ENCODE measurements at places on chromosomes 5 and 9.

DNA sequence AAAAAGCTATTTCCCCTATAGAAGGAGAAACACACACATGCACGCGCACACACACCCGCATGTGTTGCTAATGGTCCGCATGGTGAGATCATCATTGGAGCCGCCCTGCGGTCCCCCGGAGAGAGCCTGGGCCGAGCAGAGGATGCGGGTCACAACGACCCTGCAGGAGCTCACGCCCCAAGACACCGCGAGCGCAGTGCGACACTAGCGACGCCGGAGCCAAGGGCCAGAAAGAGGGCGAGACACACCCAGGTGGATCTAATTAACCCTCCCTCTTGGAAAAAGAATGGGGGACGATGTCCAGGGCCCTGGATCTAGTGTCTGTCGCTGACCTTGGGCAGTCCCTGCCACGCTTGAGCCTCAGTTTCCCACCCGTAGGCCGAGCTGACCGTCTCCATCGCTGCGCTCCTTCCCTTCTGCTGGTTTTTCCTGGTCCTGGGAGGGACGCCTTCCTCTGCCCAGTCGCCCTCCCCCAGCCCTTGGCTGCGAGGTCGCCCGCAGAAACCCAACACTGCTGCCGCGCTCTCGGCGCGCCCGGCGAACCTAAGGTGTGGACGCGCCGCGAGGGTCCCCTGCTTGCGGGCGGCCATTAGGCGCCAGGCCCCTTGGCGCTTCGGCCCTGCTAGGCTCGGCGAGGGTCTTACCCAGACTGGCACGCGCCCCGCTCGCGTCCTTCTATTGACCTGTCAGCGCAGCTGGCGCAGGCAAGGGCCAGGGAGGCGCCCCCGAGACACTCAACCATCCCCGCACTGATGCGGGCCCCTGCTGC lies 47.5 kb upstream of the RNF20 start:
- peak; percentile 46 for DNase-seq

- peak; percentile 30 for DNase-seq
Observed at GRCh38 chr9:76687861-76688391, 76.3 kb upstream of the PCA3 start.

DNA sequence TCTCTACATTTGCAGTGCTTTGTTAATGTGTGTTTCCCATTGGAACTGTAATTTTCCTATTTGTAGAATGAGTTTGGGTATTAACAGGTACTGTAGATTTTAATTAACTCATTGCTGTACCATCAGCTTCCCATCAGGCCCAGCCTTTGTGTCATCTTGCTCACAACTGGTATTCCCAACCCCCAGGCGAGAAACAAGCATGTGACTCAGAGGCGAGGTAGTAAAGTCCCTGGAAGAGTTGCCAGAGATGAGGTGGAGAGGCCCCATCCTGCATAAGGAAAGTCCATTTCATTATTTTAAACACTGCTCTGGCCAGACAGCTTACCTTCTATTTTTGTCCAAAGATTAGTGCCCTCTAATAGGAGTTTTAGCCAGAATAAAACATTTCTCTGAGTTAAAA lies 29.9 kb downstream of the ADCY2 start:
- no peak for DNase-seq

DNA sequence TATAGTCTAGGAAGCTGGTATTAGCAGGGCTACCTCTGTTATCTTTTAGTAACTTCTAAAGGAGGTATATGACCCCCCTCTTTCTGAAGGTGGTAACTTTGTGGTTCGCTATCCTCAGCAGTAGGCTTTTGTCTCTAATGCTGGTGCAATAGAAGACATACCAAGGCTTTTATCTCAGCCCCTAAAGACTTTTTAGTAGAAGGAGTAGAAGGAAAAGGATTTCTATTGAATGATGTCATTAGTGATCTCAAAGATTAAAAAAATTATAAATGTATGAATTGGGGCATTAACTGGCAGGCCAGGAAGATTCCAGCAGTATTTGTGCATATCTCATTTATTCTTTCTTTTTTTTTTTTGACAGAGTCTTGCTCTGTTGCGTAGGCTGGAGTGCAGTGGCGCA lies 78.2 kb downstream of the RAI14 start:
- DNase-seq, result no peak

- DNase-seq, result no peak
Observed at GRCh38 chr9:126794441-126794840, 10.4 kb upstream of the ZBTB43 start.

- DNase-seq, result peak; percentile 58
Observed at GRCh38 chr9:93091453-93092081, 4.5 kb upstream of the CARD19 start.

DNA sequence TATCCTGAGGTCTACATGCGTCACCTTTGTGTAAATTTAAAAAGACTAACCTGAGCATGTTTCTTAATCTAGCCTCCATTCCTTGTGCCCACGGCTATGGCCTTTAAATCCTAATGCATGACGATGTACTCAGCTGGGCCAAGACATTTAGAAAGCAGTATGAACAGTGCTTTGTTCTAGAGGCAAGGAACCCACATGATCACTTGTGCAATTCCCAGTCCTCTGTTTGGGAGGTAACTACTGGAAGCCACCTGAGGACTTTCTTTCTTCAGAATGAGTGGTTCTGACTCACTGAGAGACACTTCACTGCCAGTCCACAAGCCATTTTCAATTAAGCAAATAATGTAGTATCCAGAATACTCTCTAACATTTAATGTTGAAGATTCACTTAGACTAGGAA lies 181.3 kb downstream of the RAB3C start:
- peak; percentile 18 for DNase-seq

- no peak for DNase-seq
Observed at GRCh38 chr5:41012318-41012717, 58.8 kb downstream of the MROH2B start.

DNA sequence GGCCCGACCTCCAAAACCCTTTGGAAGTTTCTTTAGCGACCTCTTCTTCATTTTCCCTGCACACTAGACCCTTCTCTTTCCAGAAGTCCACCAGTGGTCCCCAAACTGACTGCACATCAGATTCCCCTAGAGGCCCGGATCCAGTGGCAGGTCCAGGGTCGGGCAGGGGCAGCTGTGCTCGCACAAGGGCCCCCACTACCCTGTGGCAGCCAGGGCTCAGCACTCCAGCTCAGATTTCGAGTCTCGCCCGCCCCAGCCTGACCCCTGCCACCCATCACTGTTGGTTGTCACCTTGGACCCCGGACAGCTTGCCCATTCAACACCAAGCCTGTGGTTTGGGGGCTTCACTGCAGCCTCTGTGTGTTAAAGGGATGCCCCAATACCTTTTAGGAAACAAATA lies 7.8 kb upstream of the ZDHHC12 start:
- no peak for DNase-seq

- peak; percentile 67 for DNase-seq
Observed at GRCh38 chr5:172758077-172758833, 12.7 kb downstream of the DUSP1 start.

DNA sequence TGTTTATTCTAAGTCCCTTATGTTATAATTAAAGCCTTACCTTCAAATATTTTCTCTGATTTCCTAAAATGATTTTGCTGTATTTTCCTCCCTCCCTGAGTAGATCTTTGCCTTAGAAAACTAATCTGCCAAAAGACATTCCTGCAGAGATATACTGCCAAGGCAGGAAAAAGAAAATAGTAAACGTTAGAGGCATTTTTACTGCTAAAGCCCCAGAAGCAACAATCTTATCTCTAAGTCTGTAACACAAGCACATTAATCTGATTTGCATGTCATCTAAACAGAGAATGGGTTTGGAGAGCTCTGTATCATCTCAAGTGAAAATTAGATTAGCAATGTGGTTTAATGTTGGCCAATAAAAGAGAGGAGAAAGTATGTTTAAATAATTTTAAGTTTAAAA lies 847.7 kb downstream of the MAT2B start:
- DNase-seq, result no peak

DNA sequence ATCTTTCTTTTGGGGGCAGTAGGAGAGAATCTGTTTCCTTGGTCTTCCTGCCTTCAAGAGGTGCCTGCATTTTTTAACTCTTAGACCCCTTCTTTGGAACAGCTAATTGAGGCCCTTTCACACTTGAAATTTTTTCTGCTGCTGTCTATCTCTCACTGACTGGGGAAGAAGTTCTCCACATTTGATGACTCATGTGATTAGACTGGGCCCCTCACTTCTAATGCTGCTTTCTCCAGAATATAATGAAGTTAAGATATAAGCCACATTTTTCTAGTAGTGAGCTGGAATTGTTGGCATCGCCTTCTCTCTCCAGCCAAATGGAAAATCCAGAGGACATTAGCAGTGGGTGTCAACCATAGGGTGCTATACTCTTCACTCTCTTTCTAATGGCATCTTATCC lies 12.4 kb downstream of the ZNF474 start:
- no peak for DNase-seq

- peak; percentile 44 for DNase-seq
Observed at GRCh38 chr9:130995086-130996011, 13.6 kb upstream of the LAMC3 start.

GRCh38 chr5:178213748-178214151 lies 9.4 kb downstream of the HNRNPAB start:
- DNase-seq, result peak; percentile 58

- DNase-seq, result no peak
Observed at GRCh38 chr5:75116856-75117255, 64.5 kb upstream of the GCNT4 start.

GRCh38 chr5:88426441-88426840 lies 157.8 kb upstream of the TMEM161B start:
- DNase-seq, result no peak

DNA sequence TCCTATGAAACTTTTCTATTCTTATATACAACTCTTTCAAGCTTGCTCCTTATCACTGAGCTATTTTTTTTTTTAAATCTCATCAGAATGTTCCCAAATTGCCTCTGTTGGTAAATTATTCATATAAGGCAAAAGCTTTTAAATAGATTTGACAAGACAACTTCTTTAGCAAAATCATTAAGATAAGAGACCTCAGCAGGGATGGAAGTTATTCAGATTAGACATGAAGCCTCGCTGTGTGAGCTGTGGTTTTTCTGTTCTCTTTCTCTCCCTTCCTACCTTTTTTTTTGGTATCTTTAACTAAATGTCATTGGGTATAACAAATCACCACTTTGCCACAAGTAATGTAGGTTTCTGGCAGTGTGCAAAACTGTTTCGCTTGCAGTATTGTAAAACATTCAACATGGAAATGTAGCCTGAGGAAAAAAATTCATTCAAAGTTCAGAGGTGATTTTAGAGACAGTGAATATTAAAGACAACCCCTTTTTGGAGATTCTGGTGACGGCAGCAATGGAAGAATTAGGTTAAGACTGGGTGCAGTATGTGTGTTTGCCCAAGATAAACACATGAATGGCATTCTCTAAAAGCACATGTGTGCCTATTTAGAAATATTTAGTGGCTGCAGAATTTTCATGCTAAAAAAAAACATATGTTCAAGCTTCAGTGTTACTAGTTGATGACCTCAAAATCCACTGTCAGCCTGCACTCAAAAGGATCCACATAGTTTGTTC lies 467.1 kb downstream of the ZNF608 start:
- DNase-seq, result no peak

- DNase-seq, result no peak
Observed at GRCh38 chr9:107667231-107668070, 177.9 kb upstream of the KLF4 start.

DNA sequence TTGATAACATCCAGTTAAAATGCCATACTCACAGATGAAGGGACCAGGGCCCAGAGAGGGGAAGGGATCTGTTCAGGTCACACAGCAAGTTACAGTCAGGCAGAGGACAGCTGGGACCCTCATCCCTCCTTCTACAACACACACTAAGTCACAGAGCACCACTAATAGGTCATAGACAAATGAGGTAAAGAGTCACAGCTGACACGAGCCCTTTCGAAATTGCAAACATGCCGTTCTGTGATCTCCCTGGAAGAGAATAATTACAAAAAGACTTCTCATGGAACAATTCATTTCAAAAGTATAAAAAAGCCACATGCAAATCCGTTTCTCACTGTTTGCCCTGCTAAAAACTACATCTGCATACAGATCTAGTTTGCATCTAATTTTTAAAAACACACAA lies 15.5 kb downstream of the IGFBPL1 start:
- no peak for DNase-seq

- no peak for DNase-seq
Observed at GRCh38 chr5:78521455-78521854, 127.1 kb downstream of the LHFPL2 start.

DNA sequence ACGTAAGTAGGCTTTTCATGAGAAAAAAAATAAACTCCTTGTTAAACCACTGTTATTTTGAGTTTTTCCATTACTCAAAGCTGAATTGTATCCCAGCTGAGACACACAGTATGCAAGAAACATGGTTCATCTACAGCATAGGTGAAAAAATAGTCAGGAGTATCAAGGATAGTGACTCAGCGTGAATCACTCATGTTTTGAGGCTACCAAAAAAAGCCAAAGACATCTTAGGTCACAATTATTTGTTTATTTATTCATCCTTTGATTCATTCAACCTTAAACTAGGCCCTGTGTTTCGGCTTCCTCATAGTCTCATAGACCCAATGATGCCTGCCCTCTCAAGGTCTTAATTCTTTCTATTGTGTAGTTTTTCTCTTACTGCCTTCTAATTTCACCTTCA lies 32.9 kb upstream of the STX17 start:
- DNase-seq, result no peak

GRCh38 chr9:113468716-113469448 lies 5.4 kb downstream of the RGS3 start:
- no peak for DNase-seq

GRCh38 chr9:15329539-15330109 lies 22.6 kb upstream of the TTC39B start:
- no peak for DNase-seq

GRCh38 chr5:17769277-17769676 lies 135.0 kb downstream of the TAF11L14 start:
- DNase-seq, result no peak

DNA sequence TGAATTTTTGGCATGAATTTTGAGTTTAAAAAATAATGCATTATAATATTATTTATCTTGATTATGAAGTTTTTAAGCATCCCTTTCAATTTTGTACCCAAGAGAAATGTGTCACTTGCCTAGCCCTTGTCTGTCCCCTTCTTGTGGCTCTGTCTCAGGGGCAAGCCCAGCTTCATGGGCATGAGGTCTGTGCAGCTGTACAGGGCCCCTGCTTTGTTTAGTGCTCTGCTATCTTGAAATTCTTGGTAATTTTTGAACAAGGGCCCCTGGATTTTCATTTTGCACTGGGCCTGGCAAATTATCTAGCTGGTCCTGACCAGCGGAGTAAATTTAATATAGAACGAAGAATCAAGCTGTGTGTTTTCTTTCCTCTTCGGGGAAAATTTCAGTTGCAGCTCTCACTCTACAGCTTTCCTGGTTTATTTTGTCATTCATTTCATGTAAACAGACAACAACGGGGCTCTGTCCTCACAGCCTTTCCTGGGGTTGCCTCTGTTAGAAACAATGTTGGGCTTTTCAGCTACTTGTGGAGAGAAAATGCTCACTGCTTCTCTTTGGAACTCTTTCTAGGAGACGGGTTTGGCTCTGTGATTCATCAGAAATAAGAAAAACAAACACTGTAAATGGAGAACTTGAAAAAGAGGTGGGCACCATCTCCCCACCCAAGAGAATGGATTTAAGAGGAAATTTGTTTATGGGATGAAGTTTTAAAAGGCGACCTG lies 41.1 kb downstream of the LIX1 start:
- DNase-seq, result peak; percentile 23

- no peak for DNase-seq
Observed at GRCh38 chr5:78691084-78691960, 42.8 kb upstream of the LHFPL2 start.

- no peak for DNase-seq
Observed at GRCh38 chr5:137200906-137201700, 298.0 kb downstream of the SPOCK1 start.

Data from hepatocyte (in vitro differentiated cells).